CD4-positive, alpha-beta T cell treated with Interleukin-6 at 100 ng/mL for 8 hours (primary cell): ENCODE measurements at places on chromosomes 6 and 20.

- DNase-seq: no peak
These were observed 7.6 kb downstream of the CSNK2A1 start for GRCh38 chr20:535958-536357.

DNA sequence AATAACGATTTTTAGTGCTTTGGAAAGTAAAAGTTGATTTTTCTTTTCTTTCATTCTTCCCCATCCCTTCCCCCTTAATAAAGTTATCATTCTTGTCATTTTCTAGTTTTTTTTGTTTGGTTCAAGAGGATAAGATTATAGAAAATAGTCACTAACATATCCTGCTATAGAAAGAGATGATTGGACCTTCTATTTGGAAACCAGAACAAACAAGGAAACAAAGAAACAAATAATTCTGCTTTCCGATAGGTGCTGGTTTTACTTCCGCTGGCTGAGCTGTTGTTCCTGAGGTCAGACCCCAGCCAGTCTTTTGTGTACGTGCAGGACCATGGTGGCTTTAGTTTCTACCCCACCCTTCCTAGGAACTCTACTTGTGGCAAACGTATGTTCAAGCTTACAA, at the start of gene CDH26:
CDH26 (plus strand) TSS at position 301 of the 400 bp plus-strand sequence. CDS start 304 bp downstream, outside the sequence.
- no peak for DNase-seq

- DNase-seq: no peak
These were observed 57.3 kb upstream of the MLIP start for GRCh38 chr6:54053881-54054391.

GRCh38 chr6:51514748-51515402, 572.5 kb downstream of the PKHD1 start:
- DNase-seq: no peak

GRCh38 chr6:97401533-97401932, 118.5 kb upstream of the MMS22L start:
- no peak for DNase-seq

DNA sequence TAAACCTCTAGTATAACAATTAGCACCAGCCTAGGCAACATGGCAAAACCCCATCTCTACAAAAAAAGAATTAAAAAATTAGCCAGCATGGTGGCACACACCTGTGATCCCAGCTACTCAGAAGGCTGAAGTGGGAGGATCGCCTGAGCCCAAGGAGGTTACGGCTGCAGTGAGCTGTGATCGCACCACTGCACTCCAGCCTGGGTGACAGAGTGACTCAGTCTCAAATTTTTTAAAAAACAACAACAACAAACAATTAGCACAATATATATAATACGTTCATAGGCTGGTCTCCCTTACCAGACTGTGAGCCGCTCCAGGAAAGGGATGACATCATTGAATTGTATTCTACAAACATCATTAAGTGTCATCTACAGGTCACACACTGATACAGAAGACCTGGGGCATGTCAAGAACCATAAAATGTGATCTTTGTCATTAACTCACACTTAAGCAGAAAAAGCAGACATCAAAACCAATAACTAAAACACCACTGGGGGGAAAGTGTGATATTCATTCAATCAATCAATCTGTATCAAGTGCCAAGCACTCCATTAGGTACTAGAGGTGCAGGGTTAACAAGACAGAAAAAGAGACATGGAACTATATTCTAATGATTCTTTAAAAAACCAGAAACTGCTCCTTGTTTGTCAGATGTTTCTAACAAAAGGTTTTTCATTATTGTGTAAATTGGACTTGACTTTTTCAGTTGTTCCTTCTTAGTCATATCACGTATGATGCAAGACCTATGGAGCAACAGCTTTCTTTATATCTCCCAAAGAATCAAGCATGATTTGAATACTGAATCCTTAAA, 17.8 kb downstream of the MAP3K5 start:
- no peak for DNase-seq

GRCh38 chr20:3082306-3082951, 2.1 kb downstream of the AVP start:
- no peak for DNase-seq

DNA sequence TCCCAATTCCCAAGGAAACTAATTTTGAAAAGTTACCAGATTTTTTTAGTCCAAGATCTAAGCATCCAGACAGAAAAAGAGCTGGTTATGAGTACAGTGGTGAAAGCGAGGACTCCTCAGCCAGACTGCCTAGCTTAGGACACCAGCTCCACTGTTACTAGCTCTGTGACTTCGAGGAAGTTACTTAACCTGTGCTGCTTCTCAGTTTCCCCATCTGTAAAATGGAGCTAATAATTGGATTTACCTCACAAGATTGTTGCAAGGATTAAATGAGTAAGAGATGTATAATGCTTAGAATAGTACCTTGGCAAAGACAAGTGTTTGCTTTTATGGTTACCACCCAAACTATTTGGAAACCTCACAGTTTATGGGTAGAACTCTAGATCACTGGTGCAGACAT, 1.1 kb downstream of the NT5DC1 start:
- DNase-seq: no peak

- no peak for DNase-seq
These were observed 1.3 kb downstream of the NKAIN2 start for GRCh38 chr6:123804787-123805540.

GRCh38 chr6:130178692-130179091, 44.1 kb downstream of the SAMD3 start:
- no peak for DNase-seq

- no peak for DNase-seq
These were observed 30.0 kb upstream of the ZBP1 start for GRCh38 chr20:57650266-57650665.

GRCh38 chr6:168052291-168052891, 26.6 kb downstream of the FRMD1 start:
- no peak for DNase-seq

- no peak for DNase-seq
These were observed 342.0 kb downstream of the SOX4 start for GRCh38 chr6:21935561-21936028.

DNA sequence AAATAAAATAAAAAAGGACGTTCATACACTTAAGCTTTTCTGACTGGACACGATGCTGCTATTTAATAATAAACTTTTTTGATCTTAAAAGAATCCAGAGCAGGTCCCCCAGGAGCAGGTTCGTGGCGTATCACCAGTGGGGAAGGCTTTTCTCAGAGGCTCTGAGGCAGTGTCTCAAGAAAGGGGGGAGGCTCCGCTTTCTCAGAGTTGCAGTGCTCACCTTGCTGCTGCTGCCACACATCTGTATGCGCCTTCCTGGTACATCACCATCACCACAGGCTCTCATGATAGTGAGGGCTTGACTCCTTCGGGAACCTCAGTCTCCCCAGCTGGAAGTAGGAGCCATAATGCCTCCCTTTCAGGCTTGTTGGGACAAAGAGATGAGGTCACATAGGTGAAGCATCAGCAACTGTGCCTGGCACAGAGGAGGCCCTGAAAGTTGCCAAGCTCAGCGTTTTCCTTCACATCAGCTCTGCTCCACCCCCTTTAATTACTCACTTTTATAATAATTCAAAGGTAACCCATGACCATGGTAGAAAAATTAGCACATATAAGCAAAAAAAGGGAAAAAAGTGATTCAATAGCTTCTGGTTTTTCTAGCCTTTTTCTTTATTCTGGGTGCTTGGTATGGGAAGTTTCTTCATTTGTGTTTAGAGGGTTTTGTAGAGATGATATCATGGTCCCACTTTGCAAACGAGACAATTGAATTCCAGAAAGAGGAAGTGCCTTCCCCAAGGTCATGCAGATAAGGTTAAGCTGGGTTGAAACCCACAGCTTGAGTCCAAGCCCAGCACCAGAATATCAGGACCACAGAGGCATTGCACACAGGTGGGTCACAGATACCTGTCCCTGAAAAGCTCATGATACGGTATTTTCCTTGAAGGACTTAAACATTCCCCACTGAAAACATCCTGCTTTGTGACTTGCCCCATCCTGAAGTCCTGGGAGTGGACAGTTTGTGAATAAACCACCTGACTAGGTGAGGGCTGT, 24.5 kb downstream of the SRSF3 start:
- no peak for DNase-seq
